Esophagus muscularis mucosa (tissue), 4 donors: ENCODE measurements at places on chromosomes 13 and 19.

DNA sequence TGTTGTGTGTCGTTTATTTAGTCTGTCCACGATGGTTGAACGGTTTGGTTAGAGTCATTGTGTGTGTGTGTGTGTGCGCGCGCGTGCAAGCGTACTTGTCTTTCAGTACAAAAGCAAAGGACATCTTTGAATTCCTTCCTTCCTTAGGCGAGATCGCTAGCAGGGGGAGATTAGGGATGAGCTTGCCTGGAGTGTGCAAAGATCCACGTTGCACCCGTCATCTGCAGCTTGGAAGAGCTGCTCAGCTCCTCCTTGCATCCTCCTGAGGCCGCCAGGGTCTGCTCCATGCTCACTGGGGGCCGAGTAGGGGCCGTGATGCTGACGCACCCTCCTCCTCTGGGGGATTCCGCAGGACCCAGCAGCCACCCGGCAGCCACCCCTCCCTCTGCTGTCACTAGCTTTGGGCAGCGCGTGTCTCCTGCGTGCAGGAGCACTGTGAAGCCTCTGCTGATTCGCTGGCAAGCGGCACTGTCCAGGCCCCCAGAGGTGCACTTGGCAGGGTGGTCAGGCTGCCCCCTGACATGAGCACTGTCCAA lies 137.3 kb downstream of the KDM4B start:
- DNase-seq: no peak

- DNase-seq: no peak
These were observed 14.9 kb downstream of the TEX29 start for GRCh38 chr13:111335298-111335697.

DNA sequence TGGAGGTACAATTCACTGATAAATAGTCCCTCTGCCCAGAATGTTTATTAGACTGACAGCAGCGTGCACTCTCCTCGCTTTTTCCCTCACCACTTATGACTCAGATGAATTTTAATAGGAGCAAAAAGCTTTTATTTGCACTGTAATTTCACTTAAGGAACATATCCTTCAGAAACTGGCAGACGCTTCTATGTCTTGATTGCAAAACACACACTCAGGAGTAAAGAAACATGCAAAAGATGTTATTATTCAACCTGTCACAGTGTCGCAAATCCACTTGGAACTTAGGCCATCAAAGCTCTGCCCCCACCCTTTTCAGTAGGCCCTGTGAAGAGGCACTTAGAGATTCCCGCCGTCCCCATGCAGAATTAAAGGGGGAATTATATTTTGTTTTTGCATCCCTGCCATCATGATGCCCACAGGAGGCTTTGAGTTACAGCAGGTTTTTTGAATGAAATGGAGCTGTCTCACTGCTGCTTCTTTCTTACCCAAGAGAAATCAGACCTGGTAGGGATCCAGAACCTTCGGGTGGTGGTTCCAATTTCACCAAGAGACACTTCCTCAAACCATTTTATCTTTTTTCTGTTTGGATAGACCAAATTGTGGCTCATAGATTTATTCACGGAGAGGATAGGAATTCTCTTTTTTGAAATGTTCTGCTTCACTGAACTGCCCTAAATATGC lies 74.5 kb downstream of the GGACT start:
- DNase-seq: no peak

DNA sequence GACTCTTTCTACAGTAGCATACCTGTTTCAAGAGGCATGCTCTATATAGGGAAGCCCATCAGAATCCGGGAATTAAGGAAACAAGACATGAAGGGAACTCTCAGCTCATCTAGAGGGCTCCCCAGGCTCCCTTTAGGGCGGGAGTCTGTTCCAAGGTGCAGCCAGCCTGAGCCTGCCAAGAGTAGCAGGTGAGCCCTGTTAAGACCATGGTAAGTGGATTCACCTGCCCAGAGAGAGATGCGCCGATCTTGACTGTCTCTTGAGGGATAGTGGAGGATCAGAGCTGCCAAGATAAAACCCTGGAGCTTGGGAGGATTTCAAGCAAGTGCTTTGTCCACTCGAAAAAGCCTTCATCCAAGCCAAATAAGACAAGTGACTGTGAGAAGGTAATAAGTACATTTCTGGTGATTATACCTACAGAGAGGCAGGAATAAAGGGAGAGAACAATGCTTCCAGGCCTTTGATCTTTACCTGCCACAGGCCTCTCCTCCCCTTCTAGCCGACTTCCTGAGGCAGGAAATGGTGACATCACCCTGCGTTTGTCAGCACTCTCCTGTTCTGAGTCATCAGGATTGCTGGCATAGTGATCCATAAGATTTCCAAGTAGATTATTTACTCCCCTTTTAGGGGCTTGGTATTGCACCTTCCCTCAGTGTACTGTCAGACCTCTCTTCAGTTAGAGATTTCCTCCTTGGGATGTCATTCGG lies 31.5 kb downstream of the KLF5 start:
- no peak for DNase-seq

- no peak for DNase-seq
These were observed 128.4 kb upstream of the SPRY2 start for GRCh38 chr13:80469105-80469852.
